ENCODE measurements at places on chromosomes 4 and X.

GRCh38 chr4:69781458-69782418 lies 21.3 kb upstream of the SULT1B1 start:
- peak; percentile 9 for DNase-seq

DNA sequence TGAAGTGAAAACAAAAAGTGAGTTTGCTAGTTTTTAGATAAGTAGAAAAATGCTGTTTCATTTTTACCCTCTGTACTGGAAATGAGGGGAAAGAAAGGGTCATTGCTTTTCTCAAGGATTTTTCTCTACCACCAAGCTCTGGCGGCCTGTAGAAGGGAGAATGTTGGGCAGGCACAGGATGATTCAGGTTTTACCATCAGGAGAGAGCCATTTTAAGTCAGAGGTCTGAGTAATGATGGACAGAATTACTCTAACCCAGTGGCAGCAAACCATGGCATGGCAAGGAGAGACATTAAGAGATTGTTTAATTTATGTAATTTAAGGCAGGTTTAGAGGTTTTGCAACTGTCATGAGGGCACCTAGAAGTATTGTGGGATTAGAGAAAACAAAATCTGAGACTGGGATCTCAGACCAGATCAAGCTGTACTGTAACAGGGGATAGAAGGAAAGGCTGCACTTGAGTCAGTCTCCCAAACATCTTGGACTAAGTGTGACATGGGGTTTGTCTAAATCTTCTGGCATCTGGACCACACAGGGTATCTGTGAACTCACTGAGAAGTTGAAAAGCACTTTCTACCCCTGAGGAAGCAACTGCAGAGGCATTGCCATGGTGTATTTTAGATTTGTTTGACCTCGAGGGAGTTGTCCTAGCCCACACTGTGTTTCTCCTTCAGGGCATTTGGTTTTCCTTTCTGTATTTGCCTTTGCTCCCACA lies 81.6 kb downstream of the BANK1 start:
- DNase-seq = no peak

- no peak for DNase-seq
These were observed 100.2 kb upstream of the METTL14 start for GRCh38 chr4:118585015-118585414.

GRCh38 chr4:16574981-16575380 lies 323.5 kb downstream of the LDB2 start:
- no peak for DNase-seq

DNA sequence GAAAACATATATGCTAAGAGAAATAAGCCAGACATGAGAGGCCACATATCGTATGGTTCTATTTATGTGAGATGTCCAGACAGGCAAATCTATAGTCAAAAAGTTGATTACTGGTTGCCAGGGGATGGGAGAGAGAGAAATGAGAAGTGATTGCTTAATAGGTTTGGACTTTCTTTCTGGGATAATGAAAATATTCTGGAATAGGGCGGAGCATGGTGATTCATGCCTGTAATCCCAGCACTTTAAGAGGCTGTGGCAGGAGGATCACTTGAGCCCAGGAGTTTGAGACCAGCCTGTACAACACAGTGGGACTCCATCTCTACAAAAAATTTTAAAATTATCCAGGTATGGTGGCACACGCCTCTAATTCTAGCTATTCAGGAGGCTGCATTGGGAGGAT lies 22.4 kb downstream of the RBM47 start:
- no peak for DNase-seq

GRCh38 chrX:103779141-103779789 lies 2.6 kb downstream of the PLP1 start:
- DNase-seq = no peak

- no peak for DNase-seq
These were observed 332.3 kb downstream of the ADGRL3 start for GRCh38 chr4:61532336-61533000.

DNA sequence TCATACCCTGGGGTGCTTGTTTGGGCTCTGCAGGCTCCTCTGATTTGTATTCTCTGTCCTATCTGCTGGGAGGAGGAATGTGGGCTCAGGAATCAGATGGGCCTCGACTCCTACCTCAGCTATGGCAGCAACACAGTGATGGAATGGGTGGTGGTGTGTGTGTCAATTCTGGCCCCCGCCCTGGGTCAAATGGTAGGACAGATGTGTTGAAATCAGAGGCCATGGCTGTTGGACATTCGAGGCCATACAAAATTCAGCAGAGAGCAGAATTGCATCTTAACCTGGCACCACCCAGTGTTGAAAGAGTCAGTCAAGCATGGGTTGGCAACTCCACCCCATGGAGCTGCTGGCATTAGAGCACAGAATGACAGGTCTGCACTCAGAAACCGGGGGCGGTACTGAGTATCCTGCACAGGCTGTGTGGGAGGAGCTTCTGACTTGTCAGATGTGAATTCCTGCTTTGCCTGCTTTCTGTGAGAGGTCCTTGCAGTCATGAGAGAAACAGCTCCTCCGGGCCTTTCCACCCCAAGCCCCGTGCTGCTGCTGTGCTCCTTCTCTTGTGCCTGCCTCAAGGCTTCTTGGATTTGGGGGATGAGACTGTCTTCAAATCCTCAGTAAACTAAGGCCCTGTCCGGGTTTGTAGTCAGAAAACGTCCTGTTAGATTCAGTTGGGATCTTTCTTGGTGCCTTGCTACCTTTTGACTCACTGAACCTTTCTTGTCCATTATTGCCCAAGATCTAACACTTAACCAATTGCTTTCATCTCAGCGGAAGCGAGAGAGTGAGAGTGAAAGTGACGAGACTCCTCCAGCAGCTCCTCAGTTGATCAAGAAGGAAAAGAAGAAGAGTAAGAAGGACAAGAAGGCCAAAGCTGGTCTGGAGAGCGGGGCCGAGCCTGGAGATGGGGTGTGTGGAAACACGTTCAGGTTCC lies 13.0 kb downstream of the DKC1 start:
- DNase-seq = no peak

DNA sequence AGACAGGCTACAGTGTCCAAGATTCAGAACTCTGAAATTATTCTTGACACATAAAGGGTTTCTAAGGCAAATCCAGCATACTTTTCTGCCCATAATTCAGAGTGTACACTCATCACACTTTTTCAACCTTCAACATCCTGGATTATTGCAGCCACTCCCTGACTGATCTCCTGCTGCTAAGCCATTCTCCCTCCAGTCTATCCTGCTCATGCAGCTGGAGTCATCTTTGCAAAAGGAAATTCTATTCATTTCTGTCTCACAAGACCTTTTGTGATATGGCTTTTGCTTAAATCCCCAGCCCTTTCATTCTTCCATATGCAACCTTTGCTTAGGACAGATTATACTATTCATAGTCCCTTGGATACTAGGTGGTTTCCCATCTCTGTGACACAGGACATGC lies 236.1 kb upstream of the LDB2 start:
- no peak for DNase-seq

DNA sequence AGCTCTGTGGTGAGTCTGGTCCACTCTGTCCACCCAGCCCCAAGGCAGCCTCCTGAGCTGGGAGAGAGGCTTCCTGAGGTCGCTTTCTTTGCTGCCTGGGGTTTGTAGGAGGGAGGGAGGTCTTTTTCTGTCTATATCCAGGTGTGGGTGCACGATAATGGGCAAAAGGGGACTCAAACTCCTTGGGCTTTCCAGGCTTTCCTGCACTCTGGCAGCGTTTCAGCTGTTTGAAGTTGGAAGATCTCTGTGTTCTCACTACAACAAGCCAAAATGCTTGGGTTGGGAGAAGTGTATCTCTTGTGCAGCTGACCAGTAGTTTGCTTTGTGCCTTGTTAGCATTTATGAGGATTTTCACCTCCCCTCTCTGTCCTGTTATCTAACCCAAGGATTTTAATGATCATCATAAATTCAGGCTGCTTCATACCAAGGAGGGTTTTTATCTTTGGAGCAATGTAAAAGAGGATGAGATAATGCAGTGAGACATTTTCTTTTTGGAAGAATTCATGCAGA lies 126.3 kb downstream of the REPS2 start:
- DNase-seq = no peak

- DNase-seq = peak; percentile 48
These were observed 78.1 kb upstream of the BOD1L1 start for GRCh38 chr4:13705521-13706041.

DNA sequence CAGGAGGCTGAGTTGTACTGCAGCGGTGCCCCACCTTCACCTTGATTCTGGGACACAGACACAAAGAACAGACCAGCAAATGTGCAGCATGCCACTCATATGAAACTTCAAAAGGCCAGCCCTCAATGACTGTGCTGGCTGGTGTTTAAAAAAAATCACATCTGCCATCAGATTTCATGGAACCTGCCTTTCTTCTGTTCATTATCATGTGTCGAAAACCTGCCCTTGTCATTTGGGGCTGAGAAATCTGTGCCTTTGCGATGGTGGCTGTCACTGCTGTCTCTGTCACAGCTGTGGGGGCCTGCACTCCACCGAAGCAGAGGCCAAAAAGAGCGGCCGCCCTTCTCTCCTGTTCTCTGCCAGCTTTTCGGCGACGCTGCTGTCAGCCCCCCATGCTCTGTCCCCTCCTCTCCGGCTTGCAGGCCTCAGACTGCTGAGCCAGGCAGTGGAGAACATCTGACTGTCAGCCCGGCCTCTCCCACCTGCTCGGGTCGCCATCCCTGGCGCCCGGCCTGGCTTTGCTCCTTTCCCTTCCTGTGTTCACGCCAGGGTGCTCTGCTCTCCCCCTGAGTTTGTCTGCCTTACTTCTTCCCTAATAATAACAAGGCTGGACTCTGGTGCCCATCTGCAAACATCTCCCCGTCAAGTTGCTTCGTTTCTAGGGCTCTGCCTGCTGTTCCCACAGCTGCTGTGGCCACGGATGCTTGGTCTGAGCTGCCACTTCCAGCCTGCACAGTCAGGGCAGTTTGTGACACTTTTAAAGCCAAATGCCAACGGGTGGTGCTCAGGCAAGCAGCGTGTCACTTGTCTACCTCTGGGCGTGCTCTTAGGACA lies 355.2 kb downstream of the UNC5C start:
- DNase-seq = no peak

DNA sequence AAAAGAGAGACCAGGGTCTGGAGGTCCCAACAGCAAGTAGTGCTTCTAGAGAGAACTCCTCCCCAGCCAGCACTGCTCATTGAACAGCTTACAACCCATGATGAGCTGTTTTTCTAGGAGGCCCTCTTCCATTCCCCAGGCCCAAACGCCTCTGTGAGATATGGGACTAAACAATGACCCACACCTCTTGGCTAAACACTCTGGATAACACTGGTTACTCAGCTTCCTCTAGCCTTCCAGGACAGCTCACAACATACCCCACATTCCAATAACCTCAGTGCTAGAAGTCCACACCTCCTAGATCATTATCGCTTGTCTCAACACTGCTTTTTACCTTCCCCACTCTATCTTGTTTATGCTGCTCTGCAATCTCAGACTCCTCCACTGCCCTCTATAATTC lies 35.4 kb upstream of the PGRMC2 start:
- no peak for DNase-seq

- DNase-seq = no peak
These were observed 148.0 kb downstream of the GRID2 start for GRCh38 chr4:92451782-92452181.

DNA sequence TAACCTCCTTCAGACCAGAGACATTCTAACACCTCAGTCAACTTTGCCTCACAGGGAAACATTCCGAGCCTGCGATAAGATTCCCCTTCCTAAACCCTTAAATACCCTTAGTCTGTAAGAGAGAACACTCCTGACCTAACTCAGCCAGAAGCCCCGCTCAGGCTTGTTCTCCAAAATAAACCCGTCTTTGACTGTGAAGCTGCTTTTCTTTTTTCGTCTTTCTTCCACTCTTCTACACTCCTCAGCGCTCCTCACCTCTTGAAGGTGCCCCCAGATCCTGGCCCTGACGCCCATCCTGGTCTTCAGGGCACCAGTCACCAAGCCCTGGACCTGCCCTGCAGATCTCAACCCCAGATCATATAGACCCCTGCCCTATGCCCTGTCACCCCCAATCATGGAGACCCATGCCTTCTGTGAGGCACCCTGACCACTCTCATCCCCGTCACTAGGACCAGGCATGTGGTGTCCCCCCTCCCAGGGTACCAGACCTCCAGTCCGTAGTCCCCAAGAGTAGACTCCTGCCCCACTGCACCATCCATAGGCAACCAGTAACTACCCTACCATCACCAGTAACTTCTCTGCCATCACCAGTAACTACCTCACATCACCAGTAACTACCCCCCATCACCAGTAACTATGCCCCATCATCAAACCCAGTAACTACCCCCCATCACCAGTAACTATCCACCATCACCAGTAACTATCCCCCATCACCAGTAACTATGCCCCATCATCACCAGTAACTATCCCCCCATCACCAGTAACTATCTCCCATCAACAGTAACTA lies 3.5 kb downstream of the ASMTL start:
- DNase-seq = no peak

DNA sequence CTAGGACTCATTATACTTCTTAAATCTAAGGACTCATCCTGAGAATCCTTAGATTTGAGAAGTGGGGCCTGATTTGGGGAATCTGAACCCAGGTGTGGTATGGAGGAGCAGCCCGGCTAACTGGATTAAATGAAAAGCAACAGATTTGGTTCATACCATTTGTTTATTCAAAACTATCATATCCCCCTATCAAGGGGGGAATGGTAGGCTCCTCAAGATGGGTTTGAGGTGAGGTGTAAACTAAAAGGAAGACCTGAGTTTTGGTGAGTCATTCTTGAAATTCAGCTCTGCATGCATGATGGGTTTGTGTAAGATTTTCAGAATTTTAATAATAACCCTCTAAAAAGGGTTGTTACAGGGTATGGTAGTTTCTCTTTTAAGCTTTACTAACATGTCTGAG lies 53.4 kb downstream of the CASP6 start:
- DNase-seq = no peak

GRCh38 chr4:30461218-30461617 lies 259.0 kb upstream of the PCDH7 start:
- no peak for DNase-seq

DNA sequence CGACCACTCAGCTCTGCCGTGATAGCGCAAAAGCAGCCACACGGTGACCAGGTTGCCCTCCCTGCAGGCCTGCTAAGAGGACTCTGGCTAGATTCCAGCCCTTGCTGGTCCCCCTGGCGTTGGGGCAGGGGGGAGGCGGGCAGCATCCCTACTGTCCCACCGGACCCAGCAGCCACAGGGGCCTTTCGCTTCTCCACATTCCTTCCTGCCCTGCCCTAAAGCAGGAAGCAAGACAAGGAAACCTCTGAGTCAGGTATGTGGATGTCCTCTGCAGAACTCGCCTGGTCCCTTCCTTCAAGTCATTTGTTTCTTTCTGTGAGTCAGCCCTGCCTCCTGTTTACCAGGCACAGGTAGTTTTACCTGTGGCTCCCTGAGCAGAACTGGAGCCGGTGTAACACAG lies 60.2 kb upstream of the CLDN34 start:
- DNase-seq = no peak

DNA sequence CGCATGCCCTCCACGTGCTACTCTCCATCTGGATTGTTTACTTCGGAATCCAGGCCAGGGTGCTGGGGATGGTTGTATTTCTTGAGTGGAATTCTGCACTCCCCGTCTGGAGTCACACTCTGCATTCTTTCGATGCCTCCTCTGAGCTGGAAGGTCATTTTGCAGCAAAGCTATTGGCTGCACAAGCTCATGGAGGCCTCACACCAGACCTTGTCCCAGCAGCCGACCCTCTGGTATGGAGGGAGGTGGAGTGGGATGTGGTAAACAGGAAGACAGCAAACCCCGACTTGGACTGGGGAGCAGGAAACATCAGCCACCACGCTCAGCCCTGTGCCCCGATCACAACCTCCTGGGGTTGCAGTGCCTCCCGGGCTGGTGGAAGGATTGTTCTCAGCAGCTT lies 225.3 kb upstream of the LNX1 start:
- no peak for DNase-seq

GRCh38 chr4:6042293-6043063 lies 24.2 kb upstream of the C4orf50 start:
- DNase-seq = no peak
